ENCODE measurements at places on chromosomes 4 and X. TPM values are rescaled to one million over a fixed set of nuclear protein-coding genes. Genes with fewer than 3 reads are reported as not detected.

Gene ODAM
- total RNA-seq: not detected

Gene CDS1
- 0.68 TPM for total RNA-seq

Gene CSN1S1
- total RNA-seq: not detected

Gene CETN2
- total RNA-seq: 25.1 TPM

Gene IL21
- not detected for total RNA-seq

Gene CNGA1
- total RNA-seq: not detected

Gene EDA2R
- total RNA-seq: 1.4 TPM
